ENCODE measurements at places on chromosomes 6 and 20. TPM values are rescaled to one million over a fixed set of nuclear protein-coding genes. Genes with fewer than 3 reads are reported as not detected.

HCRTR2 gene
- polyA plus RNA-seq, result 0.09 TPM

PROKR2 gene
- polyA plus RNA-seq, result not detected

BTNL2 gene
- polyA plus RNA-seq, result 3.0 TPM

CAGE1 gene
- polyA plus RNA-seq, result not detected

SLC13A3 gene
- 10.3 TPM for polyA plus RNA-seq

JAG1 gene
- polyA plus RNA-seq, result 52.4 TPM

AVP gene
- not detected for polyA plus RNA-seq

LGSN gene
- polyA plus RNA-seq, result 0.65 TPM

PDE10A gene
- polyA plus RNA-seq, result 10.0 TPM

TPX2 gene
- 35.4 TPM for polyA plus RNA-seq

SAMD5 gene
- 28.6 TPM for polyA plus RNA-seq
